ENCODE measurements at places on chromosomes 6 and 20.

- no peak for DNase-seq
These were observed 367.6 kb downstream of the THBS2 start for GRCh38 chr6:168885751-168886742.

DNA sequence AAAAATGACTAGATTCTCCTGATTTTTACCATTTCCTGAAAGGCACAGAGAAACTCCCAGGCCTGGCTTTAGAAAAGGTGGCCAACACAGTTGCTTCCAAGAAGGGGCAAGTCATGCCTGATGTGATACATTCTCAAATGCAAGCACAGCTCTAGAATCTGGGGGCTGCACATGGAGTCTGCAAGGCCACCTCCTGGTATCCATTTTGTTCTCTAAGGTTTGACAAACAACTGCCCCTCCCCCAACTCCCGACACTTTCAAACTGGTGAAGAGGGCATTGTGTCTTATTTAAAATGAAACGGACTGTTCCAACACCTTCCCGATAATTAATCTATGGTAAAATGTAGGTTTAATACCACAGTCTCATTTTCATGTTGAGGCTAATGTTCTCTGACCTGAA, 220.2 kb upstream of the CEP162 start:
- DNase-seq, result no peak

- DNase-seq, result no peak
These were observed 8.5 kb upstream of the TINAG start for GRCh38 chr6:54299542-54300269.

- no peak for DNase-seq
These were observed 8.5 kb downstream of the HMGN3 start for GRCh38 chr6:79225717-79226599.

DNA sequence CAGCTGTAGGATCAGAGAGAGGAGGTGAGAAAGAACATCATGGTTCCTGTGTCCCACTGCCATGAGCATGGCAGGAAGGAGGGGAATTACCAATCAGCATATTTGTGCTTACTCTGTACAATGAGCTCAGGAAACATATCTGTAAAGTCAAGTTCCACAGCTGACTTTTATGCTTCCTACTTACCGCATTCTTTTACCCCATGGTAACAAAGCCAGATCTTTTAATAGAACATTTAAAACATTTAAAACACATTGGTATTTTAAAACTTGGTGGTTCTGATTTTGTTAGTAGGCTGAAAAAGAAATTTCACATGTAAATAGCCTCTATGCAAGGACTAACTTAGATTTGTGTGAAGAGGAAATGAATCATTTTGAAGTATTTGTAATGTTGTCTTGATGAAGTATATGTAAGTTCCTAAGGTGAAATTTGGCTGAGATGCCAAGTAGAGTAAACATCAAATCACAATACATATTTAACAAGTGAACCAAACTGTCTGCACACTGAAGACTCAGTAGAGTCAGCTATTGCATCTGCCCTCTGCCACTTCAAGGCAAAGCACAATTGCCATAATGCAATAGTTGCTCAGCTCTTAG, 114.7 kb downstream of the GJA10 start:
- DNase-seq, result no peak

Measured in CD8-positive, alpha-beta memory T cell (primary cell).